ENCODE measurements at places on chromosomes 7 and 10.

DNA sequence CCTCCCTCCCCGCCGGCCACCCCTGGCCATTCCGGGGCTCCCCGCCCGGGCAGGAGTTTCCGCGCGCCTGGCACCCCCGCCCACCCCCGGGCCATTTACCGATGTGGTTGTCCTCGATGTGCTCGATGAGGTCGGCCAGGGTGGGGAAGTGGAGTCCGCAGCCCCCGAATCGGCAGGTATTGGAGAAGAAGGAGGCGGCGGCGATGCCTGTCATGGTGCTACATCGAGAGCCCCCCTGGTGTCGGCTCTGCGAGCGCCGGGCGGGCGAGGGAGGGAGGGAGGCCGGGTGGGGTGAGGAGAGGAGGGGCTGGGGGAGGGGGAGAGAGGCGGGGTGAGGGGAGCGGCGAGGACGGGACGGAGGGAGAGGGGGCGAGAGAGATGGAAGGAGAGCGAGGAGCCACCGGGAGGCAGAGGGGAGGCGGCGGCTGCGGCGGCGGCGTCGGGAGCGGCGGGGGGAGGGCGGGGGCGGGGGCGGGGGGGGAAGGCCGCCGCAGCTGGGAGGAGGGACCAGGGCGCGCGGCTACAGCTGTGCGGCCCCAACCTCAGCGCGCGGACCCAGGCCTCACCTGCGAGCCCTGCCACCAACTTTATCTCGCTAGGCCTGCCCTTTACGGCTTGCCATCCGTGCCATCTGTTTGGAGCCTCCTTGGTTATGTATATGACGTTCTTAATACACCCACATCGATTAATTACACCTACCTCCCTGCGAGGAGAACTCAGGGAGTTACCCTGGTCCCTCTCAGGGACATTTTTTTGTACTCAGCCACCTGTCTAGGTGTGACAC is at the start of gene JAZF1:
JAZF1 (minus strand) TSS at position 432 of the 784 bp plus-strand sequence.
- DNase-seq, result peak; percentile 42

DNA sequence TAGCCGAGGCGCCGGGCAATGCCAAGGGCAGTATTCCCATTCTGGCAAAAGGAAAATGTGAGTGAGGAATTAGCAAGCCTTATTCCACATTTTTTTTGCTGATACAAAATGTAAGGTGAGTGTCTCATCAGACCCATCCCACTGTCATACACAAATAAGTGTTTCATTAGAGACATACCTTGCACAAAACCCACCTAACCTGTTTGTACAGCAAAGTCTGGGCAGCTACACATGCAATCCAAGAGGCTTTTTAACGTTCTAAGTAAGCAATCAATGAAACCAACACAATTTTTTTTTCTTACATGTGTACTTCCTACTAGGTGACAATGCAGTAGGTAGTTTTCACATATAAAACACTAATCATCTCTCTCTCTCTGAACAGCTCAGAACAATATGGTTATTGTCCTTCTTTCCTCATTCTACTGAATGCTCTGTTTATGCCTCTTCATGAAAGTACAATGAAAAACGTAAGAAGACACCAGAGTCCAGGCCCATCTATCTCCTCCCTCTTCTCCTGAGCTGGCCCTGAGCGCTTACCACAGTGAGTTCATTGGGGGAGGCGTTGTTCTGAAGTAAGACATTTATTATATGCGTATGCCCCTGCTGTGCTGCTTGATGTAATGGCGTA is 217.2 kb downstream of the ANK3 start:
- peak; percentile 88 for DNase-seq

GRCh38 chr7:127208351-127208750 is 44.4 kb downstream of the GRM8 start:
- no peak for DNase-seq

GRCh38 chr7:118104812-118105441 is 79.0 kb upstream of the LSM8 start:
- peak; percentile 79 for DNase-seq

- DNase-seq, result no peak
These were observed 315.3 kb downstream of the PTEN start for GRCh38 chr10:88178758-88179157.

- DNase-seq, result no peak
These were observed 31.5 kb downstream of the ADD3 start for GRCh38 chr10:110039254-110039653.

DNA sequence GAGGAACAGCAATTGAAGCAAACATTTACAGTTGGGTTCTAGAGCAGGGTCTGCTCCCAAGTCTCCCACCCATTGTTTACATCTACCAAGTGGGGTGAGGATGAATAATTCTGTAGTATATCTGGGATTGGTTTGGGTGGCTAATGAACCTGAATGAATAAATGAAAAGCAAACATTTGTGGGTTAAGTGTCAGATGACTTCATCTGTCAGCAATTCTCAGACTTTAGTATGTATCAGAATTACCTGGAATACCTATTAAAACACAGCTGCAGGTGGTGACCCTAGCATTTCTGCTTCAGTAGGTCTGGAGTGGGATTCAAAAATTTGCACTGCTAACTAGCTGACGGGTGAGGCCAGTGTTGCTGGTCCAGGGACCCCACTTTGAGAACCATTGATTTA is 18.0 kb upstream of the NPVF start:
- DNase-seq, result no peak

GRCh38 chr7:25562673-25563182 is 334.4 kb upstream of the NPVF start:
- no peak for DNase-seq

DNA sequence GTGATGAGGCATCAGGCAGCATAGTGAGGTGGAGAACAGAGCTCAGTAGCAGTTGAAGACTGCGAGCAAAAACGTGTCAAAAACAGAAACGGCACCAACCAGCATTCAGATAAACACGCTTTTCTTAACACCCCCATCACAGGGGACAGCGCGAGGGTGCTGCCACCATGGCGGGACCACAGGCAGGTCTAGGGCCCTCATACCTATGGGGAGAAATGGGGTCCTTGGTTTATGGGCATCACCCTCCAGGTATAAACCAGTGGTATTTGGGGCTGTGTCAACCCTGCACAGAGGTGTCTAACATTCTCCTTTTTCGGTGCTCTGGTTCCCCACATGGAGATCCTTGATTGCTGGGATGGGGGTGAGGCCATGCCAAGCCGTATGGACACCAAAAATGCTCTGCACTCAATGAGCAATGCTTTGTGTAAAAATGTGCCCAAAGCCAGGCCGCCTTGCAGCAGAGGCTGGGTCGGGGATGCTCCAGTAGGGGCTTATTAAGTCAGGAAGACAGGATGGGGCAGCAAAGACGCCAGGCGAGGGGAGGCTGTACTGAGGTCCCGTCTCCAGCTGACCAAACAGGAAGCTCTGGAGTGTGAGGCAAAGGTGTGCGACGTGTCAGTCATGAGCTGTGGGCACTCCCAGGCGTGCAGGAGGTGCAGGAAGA is 191.5 kb downstream of the WDR37 start:
- no peak for DNase-seq

DNA sequence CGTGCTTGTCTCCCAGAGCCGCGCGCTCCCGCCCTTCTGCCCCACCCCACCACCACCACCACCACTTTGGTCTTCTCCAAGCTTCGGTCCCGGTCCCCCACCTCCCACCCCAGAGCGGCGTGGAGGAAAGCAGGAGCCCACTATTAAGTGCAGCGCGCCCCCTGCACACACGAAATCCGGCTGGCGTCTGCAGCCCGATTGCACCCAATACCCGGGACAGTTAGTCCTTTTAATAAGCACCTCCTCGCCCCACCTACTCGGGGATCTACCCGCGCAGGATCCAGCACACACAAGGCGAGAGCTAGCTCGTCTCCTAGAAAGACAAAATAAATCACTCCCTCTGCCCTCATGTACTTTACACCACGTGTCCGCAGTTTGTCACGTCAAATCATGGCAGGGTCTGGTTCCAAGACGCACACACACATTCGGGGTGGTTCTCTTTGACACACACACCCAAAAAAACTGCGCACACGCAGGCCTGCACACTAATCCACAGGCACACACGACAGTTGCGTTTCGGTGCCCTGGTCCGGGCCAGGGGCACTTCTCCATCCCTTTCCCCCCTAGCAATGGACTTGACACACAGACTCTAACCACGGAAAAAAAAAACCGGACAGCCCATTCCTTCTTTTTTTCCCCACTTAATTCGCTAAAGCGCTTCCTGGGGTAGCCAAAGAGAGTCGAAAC is 1.6 kb downstream of the SFMBT2 start:
- DNase-seq, result peak; percentile 76

DNA sequence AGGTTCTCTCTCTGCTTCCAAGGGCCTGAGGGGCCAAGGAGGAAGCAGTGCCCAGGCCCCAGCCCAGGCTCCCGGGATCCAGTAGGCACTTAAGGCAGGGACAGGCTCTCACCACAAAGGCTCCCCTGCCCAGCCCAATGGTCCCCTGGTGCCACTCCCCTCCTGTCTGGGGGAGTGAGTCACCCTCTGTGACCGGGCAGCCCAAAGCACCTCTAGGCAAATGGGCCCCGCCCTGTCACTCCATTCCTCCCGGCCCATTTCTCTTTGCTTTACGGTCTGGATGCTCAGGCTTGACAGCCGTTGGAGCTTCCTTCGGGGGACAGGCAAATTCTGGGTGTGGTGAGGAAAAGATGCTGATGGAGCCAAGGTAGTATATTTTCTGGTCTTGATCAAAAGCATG is at the start of gene CALHM3:
CALHM3 (minus strand) TSS at position 106 of the 400 bp plus-strand sequence. CDS start 208 bp downstream, outside the sequence.
- no peak for DNase-seq

GRCh38 chr7:113379746-113380145 is 261.4 kb upstream of the SMIM30 start:
- DNase-seq, result no peak

DNA sequence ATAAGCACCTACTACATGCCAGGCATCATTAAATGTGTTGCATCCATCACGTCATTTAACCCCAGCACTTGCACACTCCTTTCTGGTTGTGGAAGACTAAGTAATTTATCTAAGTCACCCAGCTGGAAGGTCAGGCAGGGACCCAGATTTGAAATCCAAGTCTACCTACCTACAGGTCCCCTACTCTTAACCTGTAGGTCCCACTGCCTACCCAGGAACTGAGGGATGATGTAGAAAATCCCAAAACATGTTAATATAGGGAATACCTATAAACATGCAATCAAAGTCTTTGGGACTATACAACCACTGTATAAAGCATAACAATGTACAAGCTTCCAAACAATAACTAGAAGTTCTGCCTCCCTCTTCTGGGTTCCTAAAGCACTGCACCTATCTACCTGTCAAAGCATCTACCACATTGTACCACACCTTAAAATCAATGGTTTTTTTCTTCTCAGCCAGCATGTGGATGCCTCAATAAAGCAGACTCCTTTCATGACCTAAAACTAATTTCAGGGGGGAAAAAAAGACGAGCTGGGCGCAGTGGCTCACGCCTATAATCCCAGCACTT is 5.6 kb downstream of the IL6 start:
- no peak for DNase-seq

DNA sequence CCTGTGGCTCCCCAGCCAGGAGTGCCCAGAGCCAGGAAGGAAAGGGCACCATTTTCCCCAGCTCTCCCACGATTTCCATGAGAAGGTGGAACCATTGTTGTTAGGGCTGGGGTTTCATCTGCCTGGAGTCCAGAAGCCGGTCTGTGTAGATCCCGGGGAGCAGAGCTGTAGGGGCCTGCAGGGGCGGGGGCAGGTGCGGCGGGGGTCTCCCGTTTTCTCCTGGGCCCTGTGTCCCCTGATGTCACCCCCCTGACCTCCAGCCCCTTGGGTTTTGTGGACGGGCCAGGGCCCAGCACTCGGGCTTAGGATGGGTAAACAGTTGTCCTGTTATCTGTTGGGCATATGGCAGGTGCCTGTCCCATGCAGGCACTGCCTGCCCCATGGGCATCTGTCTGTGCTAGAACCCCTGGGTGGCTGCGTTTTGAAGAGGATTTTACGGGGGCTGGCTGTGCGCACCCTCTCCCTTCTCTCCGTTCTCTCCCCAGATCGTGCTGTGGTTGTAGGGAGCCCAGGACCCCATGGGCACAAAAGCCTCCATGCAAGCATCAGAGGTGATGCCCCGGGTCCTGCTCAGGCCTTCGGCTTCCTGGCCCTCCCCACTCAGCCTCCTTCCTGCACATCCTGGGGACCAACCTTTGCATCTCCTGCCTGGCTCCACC is 158.8 kb downstream of the WDR37 start:
- no peak for DNase-seq

DNA sequence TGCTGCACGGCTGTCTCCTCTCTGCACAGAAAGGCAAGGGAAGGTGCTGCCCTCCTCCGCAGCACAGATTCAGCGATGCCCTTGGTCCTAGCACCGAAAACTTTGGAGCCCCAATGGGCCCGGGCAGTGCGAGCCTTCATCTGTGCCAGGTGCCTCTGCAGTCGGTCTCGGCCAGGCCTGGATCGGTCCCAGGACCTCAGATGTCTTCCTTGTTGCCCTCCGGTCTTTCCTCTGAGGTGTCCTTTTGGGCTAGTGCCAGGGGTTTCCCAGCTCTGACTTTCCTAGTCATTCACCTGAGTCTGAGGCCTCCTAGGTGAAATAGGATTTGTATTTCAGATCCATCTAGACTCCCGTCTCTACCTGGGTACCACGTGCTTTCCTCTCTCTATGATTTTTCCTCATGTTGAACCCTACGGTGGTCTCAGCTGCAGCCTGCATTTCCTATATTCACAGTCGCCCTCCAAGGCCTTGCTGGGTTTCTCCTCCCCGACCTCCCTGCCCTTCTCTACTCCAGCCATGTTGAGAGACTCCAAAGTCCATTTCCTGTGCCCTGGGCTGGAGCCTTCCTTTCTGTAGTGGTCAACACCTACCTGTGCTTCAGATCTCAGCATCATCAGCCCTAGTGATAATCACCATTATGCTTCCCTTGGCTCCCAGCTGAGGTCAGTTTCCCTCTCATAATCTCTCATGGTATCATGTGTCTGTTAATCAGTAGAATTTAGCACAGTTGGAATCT is 92.0 kb upstream of the PRSS58 start:
- no peak for DNase-seq

- DNase-seq, result no peak
These were observed 170.2 kb upstream of the HABP2 start for GRCh38 chr10:113382691-113383090.

GRCh38 chr7:140036224-140036962 is 26.4 kb downstream of the PARP12 start:
- DNase-seq, result no peak

- DNase-seq, result no peak
These were observed 1.5 kb downstream of the FHIP2A start for GRCh38 chr10:114823077-114823463.

GRCh38 chr10:129799942-129800341 is 164.1 kb downstream of the EBF3 start:
- no peak for DNase-seq

- no peak for DNase-seq
These were observed 20.7 kb downstream of the FAM241B start for GRCh38 chr10:69650589-69651261.

- no peak for DNase-seq
These were observed 88.8 kb downstream of the CHST15 start for GRCh38 chr10:124004663-124005004.

GRCh38 chr10:125057158-125058001 is 103.0 kb downstream of the CTBP2 start:
- peak; percentile 98 for DNase-seq

- no peak for DNase-seq
These were observed 83.9 kb downstream of the HECW1 start for GRCh38 chr7:43196379-43196778.
